ENCODE measurements at places on chromosomes 12 and 14. TPM values are rescaled to one million over a fixed set of nuclear protein-coding genes. Genes with fewer than 3 reads are reported as not detected.

The PLBD2 gene
- 7.2 TPM for polyA plus RNA-seq

The TAS2R50 gene
- not detected for polyA plus RNA-seq

The RASAL1 gene
- polyA plus RNA-seq = 0.10 TPM

The IGF1 gene
- not detected for polyA plus RNA-seq

The NTS gene
- not detected for polyA plus RNA-seq
